ENCODE measurements at places on chromosomes 13 and 19.

GRCh38 chr13:54597540-54598088 is 1569.0 kb downstream of the OLFM4 start:
- DNase-seq, result no peak

DNA sequence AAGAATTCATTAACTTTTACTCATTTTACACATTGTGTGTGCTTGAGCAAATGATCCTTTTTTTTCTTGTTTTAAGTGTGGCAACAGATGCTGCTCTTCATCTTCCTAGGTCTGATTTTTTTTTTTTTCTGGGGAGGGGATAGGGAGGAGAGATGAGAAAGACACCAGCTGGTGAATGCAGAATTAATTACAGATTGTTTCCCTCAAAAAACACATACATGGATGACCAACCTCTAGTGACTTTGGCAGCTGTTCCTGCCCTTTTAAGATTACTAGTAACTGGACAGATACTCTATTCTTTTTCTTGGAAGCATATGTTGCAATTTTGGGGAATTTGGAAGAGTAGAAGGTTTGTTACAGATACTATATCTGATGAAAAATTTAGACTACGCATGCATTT is 103.6 kb upstream of the MYO16 start:
- DNase-seq, result no peak

DNA sequence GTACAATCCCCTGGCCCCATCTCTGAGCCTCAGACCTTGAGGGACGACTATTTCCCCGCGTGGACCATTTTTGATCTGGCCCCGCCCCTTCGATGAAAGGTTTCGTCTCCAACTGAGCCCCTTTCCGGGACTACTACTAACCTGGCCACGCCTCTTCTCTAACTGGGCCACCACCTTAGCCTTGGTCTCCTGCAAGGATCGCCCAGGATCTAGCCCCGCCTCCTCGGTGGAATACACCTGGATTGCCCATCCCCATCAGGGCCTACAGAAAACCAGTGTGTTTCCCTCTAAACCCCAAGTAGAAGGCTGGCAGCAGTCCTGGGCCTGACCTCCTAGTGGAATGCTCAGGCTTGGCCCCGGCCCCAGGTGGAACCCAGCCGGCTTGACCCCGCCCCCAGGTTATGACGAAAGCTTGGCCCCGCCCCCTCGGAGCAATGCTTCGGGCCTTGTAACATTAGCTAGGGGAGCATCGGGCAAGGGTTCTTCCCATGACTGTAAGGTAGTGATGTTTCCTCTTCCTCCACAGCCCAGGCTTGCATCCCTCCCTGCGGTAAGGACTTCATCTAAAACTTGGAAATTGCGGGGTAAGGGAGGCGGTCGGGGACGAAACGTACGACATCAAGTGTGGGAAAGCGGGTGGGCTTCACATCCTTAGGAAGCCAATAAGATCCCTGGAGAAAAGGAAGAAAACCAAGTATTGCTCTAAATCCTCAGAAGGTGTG is 9.1 kb downstream of the SPACA6 start:
- peak; percentile 45 for DNase-seq

DNA sequence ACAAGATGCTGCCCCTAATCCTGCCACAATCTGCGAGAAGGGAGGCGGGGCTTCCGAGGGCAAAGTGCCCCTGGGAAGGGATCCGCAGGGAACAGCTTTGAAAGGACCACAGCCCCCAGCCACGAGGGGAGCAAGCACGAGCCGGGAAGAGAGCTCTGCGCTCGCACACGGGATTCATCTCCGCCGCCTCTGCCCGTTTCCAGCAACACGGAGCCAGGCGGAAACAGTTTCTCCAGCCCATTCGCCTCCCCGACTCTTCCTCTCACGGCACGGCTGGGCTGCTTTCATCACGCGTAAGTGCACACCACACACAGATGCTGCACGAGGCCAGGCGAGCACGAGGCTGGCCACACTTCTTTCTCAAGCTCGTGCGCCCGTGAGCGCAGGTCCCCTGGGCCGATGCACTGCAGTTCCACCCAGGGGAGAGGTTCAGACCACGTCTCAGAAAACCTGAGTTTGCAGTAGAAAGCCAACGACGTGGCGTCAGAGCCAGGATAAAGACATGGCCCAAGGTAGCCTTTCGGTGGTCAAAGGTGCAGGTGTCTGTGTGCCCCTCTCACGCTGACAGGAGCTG is 33.6 kb downstream of the NAXD start:
- DNase-seq, result no peak

GRCh38 chr13:26446751-26447150 is 110.7 kb upstream of the WASF3 start:
- peak; percentile 41 for DNase-seq

- DNase-seq, result no peak
These were observed 250.7 kb downstream of the KCTD12 start for GRCh38 chr13:76635232-76636230.

GRCh38 chr19:7917267-7918061 is 2.7 kb upstream of the SNAPC2 start:
- DNase-seq, result peak; percentile 62

- no peak for DNase-seq
These were observed 135.4 kb downstream of the TNFRSF19 start for GRCh38 chr13:23705583-23705982.

DNA sequence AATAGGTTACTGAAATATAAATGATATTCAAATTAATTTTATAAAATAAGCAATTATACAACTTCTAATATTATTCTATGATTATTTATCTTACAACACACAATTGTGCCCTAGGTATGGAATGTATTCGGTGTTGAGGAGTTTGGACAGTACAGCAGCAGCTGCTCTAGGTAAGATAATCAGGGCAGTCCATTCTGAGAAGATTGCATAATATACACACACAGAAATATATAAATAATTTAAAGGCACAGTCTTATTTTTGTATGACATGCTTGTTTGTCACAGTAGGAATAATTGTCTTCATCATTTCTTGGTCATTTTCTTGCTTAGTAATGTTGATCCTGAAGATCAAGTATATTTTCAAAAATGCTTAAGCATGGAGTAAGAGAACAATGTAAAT is 849.4 kb upstream of the MIR17HG start:
- DNase-seq, result no peak

GRCh38 chr13:67094952-67095351 is 135.2 kb downstream of the PCDH9 start:
- no peak for DNase-seq

DNA sequence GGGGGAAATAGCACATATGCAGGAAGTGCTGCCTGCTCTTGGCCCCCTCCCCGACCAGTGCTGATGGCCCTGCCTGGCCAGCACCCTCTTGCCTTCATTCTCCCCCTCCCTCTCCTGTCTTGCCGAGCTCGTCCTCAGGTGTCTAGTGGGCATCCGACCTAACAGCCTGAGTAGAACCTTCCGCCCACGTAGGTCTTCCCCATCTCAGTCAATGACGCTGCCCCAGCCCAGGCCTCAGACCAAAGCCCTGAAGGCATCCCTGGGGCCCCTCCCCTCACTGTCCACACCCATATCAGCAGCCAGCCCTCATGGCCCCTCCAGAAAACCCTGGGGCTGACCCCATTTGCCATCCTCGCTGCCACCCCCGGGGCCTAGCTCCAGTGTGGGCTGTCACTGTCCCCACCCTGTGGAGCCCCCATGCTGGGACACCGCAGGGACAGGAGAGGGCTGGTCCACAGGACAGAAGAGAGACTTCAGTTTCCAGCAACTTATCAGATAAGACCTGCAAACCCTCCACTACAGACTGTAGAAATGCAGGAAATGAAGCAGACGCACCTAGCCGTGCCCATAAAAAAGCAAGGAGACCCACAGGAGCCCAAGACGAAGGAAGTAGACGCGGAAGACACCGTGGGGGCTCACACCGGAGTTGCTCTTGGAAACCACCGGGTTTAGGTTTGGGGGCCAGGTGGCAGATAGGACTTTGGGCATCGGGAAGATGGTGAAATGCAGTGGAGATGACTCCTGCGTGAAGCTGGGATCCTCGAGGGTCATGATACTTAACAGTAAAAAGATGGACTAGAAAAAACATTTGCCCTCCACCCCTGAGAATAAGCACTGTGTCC is 38.3 kb downstream of the AP1M1 start:
- no peak for DNase-seq
